HTR-8/SVneo (cell line): ENCODE measurements at places on chromosomes 3 and 15.

DNA sequence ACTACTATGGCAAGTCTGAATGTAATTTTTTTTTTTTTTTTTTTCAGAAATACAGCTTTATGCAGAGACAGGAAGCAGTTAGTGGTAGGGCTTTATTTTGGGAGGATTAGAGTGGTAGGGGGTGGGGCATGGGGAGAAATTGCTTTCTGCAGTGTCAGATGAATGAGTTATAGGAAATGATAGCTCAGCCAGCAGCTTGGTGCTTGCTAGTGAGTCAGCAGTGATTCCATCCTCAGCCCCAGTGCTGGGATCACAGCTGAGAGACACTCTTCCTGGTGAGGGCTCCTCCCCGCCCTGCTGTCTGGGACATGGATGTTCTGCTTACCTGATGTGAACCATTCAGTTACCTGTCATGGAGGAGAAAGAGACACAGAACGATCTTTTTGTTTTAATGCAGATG is 39.6 kb downstream of the SEMA6D start:
- peak; percentile 54 for DNase-seq

- peak; percentile 37 for DNase-seq
Measured at GRCh38 chr15:69758810-69759790, 306.5 kb downstream of the RPLP1 start.

DNA sequence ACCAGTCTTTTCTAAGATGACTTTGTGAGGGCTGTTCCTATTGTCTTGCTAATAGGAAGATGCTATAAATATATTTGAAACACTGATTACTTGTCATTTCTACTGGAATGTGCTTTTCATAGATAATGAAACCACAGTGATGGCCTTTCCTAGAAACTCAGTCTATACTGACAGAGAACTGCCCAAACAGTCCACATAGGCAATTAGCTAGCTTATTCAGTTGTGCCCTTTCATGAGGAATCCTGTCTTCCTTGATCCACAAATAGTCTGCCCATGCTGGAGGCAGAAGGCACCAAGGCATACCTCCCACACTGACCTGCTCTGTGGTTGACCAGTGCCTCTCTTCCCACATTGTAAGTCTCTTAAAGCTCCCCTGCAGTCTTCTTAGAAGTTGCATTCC is 135.9 kb downstream of the CMSS1 start:
- no peak for DNase-seq

- no peak for DNase-seq
Measured at GRCh38 chr15:89851673-89852341, 37.2 kb upstream of the ANPEP start.

DNA sequence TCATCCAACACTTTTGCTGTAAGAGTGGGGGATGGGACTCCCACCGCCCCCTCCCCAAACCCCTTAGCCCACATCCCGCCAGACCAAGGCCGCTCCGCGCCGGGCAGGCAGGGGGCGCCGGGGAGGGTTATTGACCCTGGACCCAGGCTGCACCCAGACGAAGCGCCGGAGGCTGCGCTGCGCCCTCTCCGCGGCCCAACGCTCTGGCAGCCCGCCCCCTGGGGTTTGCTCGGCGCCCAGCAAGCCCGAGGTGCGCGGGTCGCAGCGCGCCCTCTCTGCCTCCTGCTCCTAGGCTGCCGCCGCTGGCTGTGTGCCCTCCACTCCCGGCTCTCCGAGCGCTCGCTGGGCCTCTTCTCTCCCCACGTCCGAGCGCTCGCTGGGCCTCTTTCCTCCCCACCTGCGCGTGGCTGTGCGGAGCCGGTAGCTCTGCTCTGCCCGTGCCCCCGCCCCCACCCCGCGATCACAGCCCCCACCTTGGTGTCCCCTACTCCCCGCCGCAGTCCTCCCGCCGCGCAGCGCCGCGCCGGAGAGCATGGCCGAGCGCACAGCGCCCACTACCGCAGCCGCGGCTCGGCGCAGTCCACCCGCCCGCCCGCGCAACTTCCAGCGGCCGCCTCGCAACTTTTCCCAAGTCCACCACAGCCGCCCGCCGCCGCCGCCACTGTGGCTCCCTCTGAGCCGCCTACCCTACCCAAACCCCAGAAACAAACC is 1.2 kb downstream of the MECOM start:
- DNase-seq, result peak; percentile 56

GRCh38 chr15:36210426-36210825 is 369.0 kb upstream of the CDIN1 start:
- no peak for DNase-seq

- no peak for DNase-seq
Measured at GRCh38 chr3:133138017-133138416, 99.8 kb downstream of the TMEM108 start.

- DNase-seq, result no peak
Measured at GRCh38 chr3:129040039-129040336, 20.6 kb upstream of the GP9 start.

DNA sequence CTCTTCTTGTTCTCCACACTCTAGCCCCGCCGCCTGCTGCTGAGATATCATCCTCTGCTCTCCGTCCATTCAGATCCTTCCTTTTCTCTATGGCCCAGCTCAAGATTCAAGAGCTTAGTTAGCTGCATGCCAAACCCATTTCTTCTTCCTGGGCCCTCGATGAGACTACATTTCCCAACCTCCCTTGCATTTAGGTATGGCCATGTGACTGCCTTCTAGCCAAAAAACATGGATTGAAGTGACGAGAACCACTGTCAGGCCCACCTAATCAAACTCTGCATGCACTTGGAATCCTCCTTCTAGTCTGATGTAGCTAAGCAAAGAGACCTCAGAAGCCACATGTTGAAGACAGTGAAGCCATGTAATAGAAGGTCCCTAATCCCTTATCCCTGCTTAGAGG is 308.2 kb downstream of the VPS13C start:
- no peak for DNase-seq

GRCh38 chr3:29577250-29577649 is 296.4 kb downstream of the RBMS3 start:
- DNase-seq, result no peak

GRCh38 chr15:91431041-91431715 is 331.1 kb downstream of the SV2B start:
- DNase-seq, result no peak

- no peak for DNase-seq
Measured at GRCh38 chr15:90862964-90863778, 5.2 kb upstream of the FURIN start.

- no peak for DNase-seq
Measured at GRCh38 chr15:48992545-48992944, 28.8 kb upstream of the SHC4 start.

DNA sequence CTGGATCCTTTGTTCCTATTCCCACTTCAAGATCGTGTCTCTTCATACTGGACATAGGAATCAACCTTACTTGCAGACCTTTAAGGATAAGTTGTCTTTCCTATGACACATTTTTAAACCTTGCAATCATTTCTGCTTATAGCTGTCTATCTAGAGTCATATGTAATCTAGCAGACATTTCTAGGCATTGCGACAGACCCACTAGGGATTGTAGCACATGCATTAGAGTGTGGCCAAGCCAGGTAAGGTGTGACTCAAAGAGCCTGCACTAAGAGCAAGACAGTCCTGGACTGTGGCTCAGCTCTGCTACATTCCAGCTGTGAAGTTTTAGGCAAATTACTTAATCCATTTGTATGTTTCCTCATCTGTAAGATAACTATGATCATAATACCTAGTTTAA is 38.8 kb upstream of the BFSP2 start:
- DNase-seq, result no peak

DNA sequence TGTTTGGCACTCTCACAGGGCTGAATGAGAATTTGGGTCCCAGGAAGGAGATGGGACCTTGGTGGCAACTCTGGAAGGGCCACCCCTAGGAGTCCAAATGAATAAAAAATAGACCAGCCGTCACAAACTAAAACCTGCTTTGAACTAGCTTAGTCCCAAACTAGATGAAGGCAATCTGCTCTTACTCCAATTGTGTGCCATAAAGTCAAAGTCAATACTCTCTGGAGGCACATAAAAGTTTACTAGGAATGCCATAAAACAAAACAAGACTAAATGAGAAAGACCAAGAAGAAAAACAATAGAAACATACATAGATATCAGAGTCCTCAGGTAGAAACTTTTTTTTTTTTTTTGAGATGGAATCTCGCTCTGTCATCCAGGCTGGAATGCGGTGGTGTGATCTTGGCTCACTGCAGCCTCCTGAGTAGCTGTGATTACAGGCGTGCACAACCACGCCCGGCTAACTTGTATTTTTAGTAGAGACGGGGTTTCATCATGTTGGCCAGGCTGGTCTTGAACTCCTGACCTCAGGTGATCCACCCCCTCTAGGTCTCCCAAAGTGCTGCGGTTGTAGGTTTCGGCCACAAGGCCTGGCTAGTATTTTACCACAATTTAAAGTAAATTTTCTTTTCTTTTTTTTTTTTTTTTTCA is 8.1 kb downstream of the GOLGA6L2 start:
- DNase-seq, result no peak

- DNase-seq, result peak; percentile 39
Measured at GRCh38 chr3:45145681-45146614, at the start of gene CDCP1. Gene CDCP1 (minus strand): TSS chr3:45146378. CDS start chr3:45146287, 91 bp downstream.

GRCh38 chr3:32120471-32120870 is 14.1 kb downstream of the GPD1L start:
- no peak for DNase-seq

DNA sequence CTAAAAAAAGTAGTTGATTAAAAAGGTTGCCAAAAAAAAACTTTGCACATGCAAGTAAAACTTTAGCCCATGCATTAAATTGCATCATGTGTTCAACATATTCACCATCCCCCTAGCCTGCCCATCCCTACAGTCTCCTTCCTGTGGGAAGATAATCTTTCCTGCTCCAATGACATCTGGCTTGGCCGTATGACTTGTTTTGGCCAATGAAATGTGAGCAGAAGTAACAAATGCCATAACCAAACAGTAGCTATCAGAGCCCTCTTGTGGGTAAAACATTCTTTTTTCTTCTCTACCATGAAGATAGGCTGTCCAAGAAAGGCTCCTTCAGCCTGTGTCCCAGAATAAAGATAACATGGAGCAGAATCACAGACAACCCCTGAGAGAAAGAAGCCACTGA is 15.3 kb downstream of the ERC2 start:
- no peak for DNase-seq

DNA sequence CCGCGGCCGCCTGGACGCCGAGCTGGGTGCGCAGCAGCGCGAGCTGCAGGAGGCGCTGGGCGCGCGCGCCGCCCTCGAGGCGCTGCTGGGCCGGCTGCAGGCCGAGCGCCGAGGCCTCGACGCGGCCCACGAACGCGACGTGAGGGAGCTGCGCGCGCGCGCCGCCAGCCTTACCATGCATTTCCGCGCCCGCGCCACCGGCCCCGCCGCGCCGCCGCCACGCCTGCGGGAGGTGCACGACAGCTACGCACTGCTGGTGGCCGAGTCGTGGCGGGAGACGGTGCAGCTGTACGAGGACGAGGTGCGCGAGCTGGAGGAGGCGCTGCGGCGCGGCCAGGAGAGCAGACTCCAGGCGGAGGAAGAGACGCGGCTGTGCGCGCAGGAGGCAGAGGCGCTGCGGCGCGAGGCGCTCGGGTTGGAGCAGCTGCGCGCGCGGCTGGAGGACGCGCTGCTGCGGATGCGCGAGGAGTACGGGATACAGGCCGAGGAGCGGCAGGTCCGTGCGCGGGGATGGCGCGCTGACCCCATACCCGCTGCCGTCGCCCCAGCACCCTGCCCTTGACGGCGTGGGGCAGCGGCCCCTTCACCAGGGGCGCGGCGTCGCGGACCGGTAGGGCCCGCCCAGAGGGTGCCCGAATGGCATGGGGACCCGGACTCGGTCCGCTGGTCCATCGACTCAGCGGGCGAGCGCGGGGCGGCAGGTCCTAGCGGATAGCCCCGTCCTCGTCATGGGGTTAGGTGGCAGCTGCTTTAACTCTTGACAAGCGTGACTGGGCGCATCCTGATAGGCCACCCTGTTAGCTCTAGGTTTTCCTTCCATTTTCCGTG is 848 bp downstream of the SYNM start:
- DNase-seq, result peak; percentile 41

DNA sequence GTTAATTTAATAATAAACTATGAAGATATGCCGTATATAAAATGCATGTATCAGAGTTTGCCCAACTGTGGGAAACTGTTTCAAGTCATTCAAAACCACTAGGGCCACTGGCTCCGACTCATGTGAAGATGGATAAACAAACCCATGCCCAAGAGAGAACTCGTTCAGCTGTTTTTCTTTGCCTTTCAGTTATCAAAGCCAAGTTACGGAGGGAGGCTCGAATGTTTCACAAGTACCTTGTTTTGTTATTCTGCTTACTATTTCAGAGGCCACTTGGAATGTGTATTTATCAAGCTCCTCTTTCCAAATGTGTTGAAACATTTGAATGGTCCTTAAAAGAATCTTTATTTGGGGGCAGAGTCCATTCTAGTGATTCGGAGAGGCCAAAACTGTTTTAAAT is 82.1 kb downstream of the DUT start:
- no peak for DNase-seq

- DNase-seq, result no peak
Measured at GRCh38 chr15:70222606-70223005, 124.9 kb upstream of the TLE3 start.

GRCh38 chr3:174126990-174127758 is 729.6 kb downstream of the NLGN1 start:
- DNase-seq, result no peak

- no peak for DNase-seq
Measured at GRCh38 chr3:140034058-140034457, 99.1 kb downstream of the CLSTN2 start.

- no peak for DNase-seq
Measured at GRCh38 chr15:74127954-74128784, 2.2 kb upstream of the ISLR2 start.

GRCh38 chr3:63067999-63068645 is 192.9 kb upstream of the CADPS start:
- DNase-seq, result no peak

- DNase-seq, result no peak
Measured at GRCh38 chr3:41045491-41045890, 153.8 kb upstream of the CTNNB1 start.

GRCh38 chr15:94360251-94360685 is 128.9 kb downstream of the MCTP2 start:
- DNase-seq, result no peak

- no peak for DNase-seq
Measured at GRCh38 chr3:9201955-9202354, 47.5 kb downstream of the SRGAP3 start.

DNA sequence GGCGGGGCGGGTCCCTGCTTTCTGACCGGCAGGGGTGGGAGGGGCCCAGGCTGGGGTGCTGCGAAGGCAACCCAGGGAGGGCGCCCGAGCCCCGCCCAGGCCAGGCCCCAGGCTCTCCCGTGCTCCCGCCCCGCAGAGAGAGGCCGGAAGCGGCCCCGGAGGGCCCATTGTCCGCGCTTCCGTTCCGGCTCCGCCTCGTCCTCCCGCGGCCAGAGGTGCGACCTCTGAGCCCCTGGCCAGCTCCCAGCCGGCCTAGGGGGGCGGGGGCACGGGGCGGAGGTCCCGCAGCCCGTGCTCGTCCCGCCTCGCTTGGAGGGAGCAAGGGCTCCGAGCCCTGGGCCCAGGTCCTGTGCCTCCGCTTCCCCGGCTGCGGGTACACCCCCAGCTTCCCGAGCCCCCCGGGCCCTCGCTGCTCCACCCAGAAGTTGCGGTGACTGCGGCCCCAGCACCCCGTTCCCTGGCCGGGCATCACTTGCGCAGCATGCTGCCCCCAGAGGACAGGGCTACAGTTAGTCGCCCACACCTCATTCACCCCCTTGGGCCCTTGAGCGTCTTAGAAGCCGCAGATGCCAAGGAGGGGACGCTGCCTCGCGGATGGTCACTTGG is 20.4 kb upstream of the PLXND1 start:
- peak; percentile 91 for DNase-seq

GRCh38 chr15:69504352-69505040 is 51.9 kb downstream of the RPLP1 start:
- no peak for DNase-seq
